Glomerular endothelial cell (primary cell): ENCODE measurements at places on chromosomes 3 and 15. TPM values are rescaled to one million over a fixed set of nuclear protein-coding genes. Genes with fewer than 3 reads are reported as not detected.

DNA sequence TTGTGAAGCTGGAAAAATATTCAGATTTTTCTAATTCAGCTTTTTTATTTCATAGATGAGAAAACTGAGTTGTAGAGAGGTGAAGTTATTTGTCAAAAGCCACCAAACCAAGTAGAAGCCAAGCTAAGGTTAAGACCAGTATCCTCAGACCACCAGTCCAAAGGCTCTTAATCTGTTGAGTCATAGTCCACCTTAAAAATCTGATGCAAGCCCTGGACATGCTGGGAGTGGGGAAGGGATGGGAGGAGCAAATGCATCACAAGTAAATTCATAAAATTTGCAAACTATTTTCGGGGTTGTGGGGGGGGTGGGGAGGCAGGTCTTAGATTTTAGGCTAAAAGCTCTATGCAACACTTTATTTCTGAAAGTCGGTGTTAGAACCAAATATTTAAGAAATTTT, 307.7 kb upstream of the SEMA6D start:
- DNase-seq, result no peak

GRCh38 chr3:194401346-194401745, 2.3 kb upstream of the GP5 start:
- no peak for DNase-seq

- DNase-seq, result no peak
These were observed 19.6 kb downstream of the SLCO3A1 start for GRCh38 chr15:91873138-91873536.

DNA sequence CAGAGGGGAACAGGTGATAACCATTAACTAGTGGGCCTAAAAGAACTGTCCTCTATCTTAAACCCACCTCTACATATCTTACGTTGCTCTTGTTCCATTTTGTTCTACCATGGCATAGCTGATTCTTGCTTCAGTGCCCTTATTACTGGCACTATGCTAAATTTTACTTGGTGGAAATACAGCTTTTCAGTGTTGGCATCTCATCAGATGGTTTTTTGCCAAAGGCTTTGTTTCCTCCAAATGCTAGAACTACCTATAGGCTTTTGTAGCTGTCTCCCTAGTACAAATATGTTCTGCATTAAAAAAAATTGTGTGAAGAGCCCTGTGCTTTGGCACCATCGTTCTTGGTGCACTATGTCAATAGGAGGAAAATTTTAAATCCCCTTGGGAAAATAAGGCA, 145.0 kb upstream of the ZBTB20 start:
- DNase-seq, result no peak

Gene TGM4
- total RNA-seq, result not detected in 2 replicates
